ENCODE measurements at places on chromosomes 5 and 9.

DNA sequence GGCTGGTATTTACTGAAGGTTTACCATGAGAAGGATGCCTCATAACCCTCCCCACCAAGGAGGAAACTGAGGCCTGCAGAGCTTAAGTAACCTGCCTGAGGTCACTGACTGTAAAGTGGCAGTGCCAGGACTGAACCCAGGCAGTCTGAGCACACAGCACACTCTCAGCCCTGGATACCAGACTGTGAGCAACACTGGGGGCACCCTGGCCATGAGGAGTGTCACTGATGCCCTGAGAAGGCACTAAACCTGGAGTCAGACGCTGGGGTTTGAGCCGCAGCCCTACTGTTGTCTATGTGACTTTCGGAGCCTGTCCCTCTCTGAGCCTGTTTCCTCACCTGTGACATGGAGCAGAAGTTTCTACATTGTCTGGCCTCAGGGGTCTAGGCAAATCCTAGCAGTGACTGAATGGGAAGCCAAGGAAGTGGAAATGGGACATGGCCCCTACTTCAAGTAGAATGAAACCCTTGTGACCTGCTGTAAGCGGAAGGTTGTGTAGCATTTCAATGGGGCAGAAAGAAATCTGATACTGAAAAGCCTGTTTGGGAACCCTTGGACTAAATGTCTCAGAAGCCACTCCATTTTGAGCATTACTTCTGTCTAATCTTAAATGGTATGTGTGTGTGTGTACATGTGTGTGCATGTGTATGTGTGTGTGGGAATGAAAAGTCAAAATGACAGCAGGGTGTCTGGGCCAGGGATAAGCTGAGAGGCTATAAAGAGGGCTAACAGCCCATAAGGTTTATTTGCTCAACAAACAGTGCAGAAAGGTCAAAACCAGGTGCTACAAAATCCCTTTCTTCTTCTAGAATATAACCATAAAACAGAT lies 36.0 kb downstream of the B4GALT1 start:
- DNase-seq, result no peak

- no peak for DNase-seq
Measured at GRCh38 chr9:31137176-31138160, 1247.0 kb upstream of the ACO1 start.

DNA sequence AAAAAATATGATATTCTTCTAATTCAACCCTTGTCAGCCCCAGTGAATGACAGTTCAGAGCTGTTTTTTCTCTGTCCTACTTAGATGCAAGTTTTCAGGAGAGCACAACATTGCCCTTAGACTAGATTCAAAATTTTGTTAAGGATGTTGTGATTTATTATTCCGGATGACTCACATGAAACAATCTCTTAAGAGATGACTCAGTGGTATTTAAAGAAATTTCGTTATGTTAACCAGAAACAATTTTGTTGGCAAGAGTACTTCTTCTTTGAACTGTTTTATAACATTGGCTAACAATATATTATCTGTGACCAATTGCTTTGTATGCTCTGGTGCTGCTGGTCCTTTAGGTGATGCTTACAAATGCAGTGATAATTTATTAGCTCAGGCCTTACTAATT lies 132.0 kb downstream of the IZUMO3 start:
- DNase-seq, result no peak

DNA sequence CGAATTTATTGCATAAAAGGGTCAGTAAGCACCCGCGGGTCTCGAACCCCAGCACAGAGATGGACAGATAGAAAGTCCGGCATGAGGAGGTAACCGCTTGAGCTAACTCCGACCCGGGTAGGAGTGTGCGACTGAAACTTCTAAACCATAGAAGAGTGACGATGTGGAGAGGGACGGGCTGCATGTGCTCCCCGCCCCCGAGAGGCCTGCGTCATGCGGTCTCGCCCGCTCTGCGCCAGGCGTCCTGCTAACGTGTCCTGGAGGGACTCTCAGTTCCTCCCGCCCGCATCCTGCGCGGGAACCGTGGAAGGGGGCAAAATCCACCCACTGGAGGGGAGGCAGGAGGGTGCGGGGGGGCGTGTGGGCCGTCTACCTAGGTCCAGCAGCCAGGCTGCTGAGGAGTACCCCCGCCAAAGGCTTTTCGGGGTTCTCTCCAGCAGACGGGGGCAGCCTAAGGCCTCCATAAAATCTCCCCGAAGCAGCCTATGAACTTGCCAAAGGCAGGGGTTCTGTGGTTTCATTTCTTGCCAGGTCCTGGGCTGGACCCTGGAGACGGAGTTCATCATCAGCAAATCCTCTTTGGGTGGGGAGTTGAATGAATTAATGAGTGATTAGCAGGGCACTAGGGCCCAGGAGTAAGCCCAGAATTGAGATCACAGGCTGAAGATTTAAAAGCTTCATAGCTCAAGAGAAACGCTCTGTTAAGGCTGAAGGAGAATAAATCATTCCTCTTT lies 51.9 kb downstream of the TGFBI start:
- DNase-seq, result no peak

- no peak for DNase-seq
Measured at GRCh38 chr9:110900456-110900855, 137.8 kb downstream of the LPAR1 start.

DNA sequence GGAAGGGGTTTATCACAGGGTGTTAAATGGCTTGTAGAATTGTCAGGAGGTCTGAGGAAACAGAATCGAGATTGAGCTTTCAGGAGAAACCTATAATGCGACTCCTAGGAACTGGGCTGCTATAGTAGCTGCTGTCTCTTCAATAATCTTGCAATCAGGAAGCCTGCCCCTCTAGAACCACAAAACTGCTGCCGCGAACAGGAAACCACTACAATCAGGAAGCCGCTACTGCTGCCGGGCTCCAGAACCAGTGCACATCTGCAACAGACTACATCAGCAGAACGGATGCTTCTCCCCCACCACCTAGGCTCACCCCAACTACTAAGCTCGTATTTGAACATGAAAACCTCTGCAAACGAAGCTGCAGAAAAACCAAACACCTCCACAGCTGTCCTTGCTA lies 31.6 kb downstream of the TNFSF8 start:
- DNase-seq, result peak; percentile 59

DNA sequence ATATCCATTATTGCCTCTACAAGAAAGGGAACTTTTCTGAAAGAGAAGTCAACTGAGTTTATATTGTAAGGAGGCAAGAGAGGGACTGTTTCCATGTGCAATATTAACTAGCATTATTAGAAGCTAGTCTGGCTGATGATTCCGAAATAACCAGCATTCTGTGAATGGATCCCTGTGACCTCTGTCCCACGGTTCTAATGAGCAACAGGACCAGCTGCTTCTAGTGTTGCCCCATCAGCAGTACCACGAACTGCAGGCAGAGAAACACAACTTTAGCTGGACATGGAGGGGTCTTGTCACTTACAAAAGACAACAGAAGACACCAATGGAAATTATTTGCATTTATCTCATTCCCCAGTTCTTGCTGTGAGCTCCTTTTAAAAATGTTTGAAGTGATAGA lies 95.4 kb downstream of the MUSK start:
- DNase-seq, result no peak

GRCh38 chr9:108838017-108838416 lies 17.8 kb downstream of the ACTL7B start:
- DNase-seq, result no peak

GRCh38 chr9:98410185-98410697 lies 154.8 kb upstream of the TBC1D2 start:
- DNase-seq, result no peak

DNA sequence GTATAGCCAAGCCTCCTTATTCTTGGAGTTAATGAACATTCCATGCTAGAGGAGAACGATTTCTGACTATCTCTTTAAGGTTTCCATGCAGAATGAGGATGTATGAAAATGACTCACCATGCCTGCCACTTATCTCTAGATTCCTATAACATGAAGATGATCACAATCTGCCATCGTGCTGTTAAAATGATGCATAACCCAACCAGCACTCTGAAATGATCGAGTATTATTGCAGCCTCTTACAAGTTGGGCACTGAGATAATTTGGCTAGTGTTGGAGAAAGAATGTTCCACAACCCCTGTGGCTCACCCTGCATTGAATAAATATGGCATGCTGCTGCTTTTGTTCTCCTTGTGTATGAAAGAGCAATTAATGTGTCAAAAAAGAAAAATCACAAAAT lies 1143.6 kb upstream of the WWC1 start:
- no peak for DNase-seq

GRCh38 chr5:171476701-171477100 lies 57.3 kb downstream of the FGF18 start:
- no peak for DNase-seq

- no peak for DNase-seq
Measured at GRCh38 chr5:95733107-95733665, 2.0 kb downstream of the RHOBTB3 start.

DNA sequence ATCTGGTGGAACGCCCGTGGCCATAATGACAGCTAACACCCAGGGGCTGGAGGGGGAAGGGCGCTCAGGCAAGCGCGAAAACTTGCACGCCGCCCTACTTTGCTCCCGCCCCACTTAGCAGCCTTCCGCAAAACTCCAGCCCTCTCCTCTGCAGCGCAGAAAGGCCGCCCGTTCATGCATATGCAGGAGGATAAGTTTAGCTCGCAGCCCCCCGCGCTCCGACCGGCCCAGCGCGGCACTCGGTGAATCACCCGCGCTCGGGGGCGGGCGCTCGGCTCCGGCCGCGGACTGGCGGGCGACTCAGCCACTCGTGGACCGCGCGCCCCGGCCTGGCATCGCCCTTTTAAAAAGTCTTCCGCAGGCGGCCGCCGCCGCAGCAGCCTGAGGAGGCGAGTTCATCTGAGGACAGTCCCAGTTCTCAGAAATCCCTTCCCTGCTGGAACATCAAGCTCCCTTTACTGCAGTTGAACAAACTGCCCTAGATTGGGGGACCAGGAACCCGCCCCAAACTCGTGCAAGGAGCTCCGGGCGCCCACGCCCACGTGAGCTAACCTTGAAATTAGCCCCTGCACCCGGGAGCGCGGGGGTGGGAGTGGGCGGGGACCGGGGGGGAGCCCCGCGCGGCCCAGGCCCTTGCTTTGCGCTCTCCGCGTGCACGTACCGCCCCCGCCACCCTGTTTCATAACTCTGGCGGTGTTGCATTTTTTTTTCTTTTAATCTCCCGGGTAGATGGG lies 4.5 kb upstream of the KLF9 start:
- peak; percentile 71 for DNase-seq

- DNase-seq, result no peak
Measured at GRCh38 chr5:56088967-56089829, 94.4 kb upstream of the IL6ST start.

GRCh38 chr9:76654051-76654461 lies 110.2 kb upstream of the PCA3 start:
- DNase-seq, result no peak

DNA sequence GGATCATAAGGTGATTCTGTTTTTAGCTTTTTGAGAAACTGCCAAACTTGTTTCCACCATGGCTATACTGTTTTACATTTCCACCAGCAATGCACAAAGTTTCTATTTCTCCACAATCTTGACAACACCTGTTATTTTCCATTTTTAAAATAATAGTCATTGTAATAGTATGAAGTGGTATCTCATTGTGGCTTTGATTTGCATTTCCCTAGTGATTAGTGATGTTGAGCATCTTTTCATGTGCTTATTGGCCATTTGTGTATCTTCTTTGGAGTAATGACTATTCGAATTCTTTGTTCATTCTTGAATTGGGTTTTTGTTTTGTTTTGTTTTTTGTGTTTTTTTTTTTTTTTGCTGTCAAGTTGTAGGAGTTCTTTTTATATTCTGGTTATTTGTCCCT lies 4.9 kb downstream of the GARNL3 start:
- no peak for DNase-seq

- DNase-seq, result no peak
Measured at GRCh38 chr5:147887026-147887627, 8.6 kb downstream of the SCGB3A2 start.

DNA sequence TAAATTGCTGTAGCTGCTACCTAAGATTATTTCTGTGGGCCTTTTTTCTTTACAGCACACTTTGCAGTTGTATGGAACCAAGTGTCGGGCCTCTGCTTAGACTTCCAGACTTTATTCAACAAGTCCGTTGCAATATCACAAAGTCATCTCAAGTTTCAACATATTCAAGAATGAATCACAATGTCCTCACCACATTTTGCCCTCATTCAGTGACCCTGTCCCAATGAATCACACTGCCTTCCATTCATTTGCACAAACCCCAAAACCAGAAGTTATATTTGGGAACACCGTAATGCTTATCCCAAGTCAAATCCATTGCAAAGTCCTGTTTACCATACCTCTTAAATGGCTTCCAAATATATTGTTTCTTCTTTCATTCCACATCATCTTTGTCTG lies 439.6 kb downstream of the CSNK1G3 start:
- no peak for DNase-seq

DNA sequence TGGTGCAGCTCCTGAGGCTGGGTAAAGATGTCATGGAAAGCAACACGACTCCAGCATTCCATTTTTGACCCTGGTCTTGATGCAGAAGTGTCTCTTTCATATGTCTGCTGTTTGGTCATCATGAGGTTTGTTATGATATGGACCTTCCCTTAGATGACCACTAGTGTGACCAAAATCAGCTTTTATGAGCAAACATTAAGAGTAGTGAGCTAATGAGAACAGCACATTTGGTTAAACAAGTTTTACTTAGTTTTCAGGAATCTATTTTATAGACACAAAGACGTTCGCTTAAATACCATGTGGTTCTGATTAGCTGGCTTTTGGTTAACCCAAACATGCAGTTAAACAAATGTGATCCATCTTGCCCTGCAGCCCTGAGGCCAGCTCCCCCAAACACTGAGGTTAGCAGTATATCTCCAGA lies 56.7 kb upstream of the ACTBL2 start:
- DNase-seq, result no peak

DNA sequence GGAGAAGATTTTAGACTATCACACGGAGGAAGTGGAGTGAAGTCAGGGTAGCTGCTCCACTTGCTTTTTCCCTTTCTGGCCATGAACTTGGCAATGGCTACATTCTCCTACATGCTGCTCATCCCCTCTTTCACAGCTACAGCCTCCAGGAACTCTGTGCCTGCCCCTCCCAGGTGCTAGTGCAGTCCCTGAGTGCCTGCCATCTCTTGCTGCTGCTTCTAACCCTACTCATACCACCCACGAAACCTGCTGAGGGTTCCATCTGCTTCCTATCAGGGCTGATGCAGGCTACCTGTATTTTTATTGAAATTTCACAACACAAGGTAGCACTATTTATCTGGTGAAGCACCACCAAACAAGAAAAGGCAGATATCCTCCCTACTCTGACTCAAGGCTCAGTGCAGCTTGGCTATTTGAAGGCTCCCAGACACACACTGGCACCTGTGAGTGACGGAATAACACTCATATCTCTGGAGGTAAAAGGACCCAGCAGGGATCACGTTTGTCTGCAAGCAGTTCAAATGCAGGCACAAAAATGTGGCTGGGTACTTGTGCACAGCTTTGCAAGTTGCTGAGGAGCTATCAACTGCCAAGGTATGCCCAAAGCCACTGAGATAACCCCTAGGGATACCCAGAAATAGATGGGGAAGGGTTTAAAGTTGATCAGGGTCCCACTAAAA lies 51.6 kb downstream of the MARCHF11 start:
- no peak for DNase-seq
